Glomerular endothelial cell (primary cell): ENCODE measurements at places on chromosomes 4 and X. TPM values are rescaled to one million over a fixed set of nuclear protein-coding genes. Genes with fewer than 3 reads are reported as not detected.

The FAT1 gene
- 108 and 154 TPM in 2 replicates for total RNA-seq

The ABLIM2 gene
- 0.29 and 0.99 TPM in 2 replicates for total RNA-seq

The UGT2B17 gene
- not detected in 2 replicates for total RNA-seq

The GSX2 gene
- not detected in 2 replicates for total RNA-seq

The AMOT gene
- 2.5 and 3.3 TPM in 2 replicates for total RNA-seq

The CCDC110 gene
- total RNA-seq, result 0.41 TPM in 1 of 2 replicates, not detected in the other

The BRS3 gene
- total RNA-seq, result not detected in 2 replicates

The TEX13C gene
- not detected in 2 replicates for total RNA-seq

DNA sequence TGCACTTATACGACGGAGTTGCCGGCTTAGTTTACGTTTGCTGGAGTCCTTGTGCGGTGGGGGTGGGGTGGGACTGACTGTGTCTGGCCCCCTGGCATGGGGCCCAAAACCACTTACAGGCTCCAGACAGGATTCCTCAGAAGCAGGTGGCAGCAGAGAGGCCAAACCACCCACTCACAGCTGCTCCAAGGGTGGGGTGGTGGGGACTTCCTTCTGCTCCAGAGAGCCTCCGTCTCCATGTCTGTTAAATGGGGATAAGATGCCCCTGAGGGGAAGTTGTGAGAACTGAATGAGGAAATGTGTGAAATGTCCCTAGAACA is 36.7 kb downstream of the PSAPL1 start:
- DNase-seq, result no peak

DNA sequence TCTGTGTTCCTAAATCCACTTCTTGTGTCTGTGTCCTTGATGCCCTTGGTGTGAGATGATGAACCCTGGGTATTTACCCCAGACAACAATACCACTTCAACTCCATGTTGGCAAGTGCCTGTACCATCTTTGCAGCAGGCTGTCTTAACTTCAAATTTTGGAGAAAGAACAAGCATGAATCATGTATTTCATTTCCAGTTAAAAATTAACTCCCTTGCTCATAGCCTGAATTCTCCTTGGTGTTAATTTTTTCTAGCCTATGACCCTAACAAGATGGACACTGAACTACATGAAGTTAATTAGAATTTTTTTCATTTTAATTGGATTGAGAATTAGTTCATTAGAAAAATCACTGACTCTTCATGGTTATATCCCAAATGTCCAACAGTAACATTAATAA is 267.8 kb upstream of the INTU start:
- no peak for DNase-seq

DNA sequence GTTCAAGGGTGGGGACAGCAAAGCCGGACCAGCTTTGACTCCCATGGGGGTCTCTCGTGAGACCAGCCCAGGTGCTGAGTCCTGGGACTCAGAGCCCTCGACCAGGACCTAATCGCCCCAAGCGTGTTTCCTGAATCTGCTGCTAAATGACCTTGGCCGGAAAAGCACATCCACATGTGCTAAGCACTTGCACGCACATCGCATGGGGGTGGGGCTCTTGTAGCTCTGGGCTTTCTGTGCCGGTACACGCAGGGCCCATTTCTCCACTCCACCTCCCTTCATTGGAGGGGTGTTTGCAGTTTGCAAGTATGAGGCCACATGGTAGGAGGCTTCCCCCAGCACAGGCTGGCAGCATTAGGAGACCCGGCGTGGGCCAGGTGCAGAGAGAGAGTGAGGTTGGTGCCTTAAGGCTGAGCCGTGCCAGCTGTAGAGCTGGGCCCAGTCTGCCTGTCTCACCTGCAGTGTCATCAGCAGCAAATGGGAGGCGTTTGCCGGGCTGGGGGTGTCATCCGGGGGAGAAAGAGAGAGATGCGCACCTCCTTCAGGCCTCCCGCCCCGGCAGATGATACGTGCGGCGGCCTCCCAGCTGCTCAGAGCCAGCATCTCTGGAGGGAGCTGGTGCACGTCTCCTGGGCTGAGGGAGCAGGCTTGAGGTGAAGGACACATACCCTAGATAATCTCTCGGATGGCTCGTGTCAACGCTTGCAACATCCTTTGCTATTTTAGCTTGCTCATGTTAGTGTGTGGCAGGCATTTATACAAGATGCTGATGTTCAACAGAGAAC is 45.2 kb upstream of the CLCN4 start:
- no peak for DNase-seq

- DNase-seq, result no peak
These were observed 1.0 kb upstream of the DCK start for GRCh38 chr4:70992391-70992881.

DNA sequence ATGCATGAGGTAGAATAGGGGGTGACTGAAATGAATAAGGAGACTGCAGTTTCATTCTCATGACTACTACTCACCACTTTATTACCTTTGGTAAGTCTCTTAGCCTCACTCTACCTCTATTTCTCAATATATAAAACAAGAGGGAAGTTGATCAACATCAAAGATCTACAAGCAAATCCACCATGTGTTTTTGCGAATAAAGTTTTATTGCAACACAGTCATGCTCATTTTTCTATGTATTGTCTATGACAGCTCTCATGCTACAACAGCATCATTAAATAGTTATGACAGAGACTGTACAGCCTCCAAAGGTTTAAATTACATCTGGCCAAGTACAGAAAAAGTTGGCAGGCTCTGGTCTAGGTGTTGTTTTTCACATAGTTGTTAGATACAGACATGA is 72.6 kb upstream of the CPEB2 start:
- no peak for DNase-seq

GRCh38 chrX:10433296-10433965 is 187.0 kb downstream of the MID1 start:
- DNase-seq, result no peak

DNA sequence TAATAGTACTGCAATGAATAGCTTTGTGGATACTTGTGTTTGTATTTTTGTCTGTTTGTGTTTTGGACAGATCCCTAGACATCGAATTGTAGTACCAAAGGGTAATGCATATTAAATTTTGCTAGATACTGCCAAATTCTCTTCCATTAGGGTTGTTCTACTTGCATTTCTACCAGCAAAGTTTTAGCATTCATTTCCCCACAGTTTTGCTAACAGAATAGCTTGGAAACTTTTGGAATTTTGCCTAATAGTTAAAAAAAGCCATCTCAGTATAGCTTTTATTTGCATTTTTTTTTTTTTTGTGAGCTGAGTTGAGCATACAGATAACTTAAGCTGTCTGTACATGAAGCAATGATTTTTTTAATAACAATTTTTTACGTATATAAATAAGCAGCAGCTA is 1084.9 kb downstream of the ADGRL3 start:
- no peak for DNase-seq

GRCh38 chr4:2159931-2160330 is 82.0 kb downstream of the HAUS3 start:
- DNase-seq, result no peak

DNA sequence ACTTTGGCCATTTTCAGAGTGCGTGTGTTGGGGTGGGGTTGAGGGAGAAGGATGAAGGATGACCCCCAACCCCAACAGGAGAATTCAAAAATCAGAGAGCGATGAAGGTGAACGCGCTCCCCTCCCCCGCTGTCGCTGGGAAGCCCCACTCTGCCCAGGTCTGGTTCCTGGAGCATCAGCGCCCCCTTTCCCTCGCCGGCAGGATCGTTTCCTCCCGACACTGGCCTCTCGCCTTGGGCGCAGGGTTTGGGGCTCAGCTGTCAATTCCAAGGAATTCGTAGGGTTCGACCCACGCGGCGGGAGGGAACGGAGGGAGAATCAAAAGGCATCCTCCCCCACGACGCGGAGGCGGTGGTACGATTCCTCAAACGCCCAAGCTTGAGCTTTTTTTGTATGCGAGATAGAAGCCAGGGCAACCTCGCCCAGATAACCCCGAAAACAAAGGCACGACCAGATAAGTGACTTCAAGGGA is 1.0 kb upstream of the PDGFRA start:
- no peak for DNase-seq

DNA sequence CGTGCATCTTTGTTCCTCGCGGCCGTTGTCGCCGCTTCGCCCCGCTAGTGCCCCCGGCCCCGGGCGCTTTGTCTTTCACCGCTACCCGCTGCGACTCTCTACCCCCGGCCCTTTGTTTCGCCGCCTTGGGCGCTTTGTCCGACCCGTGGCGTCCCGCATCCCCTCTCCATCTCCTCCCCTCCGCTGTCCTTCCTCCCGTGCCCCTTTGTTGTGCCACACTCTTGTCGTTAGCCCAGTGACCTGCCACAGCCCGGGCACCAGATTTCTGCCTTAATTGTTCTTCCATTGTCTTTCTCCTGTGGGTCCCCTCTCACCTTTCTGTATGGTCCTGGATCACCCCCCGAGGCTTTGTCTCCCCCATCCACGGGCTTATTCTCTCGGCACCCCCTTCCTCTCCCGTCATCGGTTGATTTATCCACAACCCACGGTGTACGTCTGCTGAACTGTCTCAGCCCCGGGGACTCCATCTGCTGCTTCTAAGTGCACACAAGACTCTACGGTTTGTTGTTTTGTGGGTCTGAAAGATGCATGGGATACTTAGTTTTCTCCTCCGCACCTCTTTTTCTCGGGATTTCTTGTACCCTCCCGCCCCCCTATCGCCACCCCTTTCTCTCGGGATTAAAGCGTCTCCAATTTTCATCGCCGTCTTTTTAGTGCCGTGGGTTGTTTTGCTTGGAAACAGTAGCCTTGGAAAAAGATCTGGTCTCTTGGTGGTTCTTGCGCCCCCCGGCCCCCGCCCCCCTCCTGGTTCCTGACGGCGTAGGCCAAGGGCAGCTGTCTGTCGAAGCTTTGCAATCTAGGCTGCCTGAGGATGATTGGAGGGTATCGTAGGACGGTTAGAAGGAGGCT is 783 bp downstream of the RBPJ start:
- DNase-seq, result no peak

GRCh38 chr4:30754021-30754420 is 33.9 kb downstream of the PCDH7 start:
- no peak for DNase-seq

GRCh38 chr4:8212622-8213021 is 13.5 kb downstream of the SH3TC1 start:
- no peak for DNase-seq
